ENCODE measurements at places on chromosomes 16 and 17.

- DNase-seq = peak; percentile 53
Measured at GRCh38 chr16:1150511-1150982, 2.4 kb upstream of the CACNA1H start.

DNA sequence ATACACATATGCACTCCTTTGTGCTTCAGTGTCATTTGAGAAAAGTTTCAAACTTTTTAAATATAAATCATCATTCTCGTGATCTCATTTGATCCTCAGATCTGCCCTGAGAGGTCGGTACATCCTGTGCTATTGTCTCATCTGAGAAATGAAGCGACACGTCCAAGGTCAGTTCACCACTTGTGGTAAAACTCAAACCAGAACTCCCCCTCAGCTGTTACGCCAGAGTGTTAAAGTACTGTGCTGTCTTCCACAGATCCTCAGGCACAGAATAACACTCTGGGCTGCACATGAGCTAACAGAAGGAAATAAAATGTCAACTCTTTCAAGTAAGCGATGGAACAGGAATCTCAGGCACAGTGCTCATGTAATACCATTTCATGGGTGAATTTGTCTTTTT is 31.4 kb downstream of the ANKFN1 start:
- DNase-seq = no peak

DNA sequence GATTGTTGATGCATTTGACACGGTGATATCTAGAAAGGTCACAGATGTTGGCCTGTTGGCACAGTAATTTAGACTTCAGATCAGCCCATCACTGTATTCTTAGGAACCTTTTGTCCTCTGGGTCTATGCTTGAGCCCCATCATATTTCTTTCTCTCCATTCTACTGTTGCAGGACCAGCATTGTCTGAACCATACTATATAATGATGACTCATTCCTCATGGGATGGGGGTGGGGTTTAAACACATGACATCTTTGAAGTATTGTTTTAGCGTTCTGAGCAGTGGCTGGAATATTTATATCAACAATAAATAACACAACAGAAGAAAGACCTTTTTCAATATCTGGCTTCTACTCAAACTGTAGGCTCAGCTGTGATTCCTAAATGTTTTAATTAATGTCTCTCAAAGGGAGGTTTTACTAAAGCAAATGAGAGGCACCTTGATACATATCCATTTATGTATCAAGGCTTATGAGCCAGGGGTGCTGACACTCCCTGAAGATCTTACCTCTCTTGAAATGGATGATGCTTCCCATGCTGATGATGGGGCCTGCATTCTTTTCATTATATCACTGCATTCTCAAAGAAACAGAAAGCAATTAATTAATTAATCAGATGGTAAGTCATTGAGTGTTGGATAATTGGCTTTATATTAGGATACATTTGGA is 379.0 kb upstream of the GOT2 start:
- DNase-seq = no peak

DNA sequence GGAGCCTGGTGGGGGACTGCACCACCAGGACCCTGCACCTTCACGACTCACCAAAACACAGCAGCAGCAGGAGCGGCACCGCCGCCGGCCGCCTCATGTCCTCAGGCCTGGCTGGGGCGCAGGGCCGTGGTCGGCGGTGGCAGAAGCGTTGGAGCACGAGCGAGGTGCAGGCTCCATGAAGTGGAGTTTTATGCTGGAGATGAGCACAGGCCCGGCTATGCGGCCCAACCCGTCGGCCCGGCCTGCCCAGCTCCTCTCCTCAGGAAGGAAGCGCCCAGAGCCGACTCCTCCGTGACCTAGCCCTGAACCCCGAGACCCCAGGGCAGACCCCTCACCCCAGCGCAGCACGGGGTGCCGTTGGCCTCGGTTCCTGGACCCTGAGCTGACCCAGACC is at the start of gene PRSS27:
PRSS27 (minus strand) TSS at position 161 of the 394 bp plus-strand sequence; CDS start at position 97, 64 bp downstream.
- DNase-seq = no peak

- DNase-seq = no peak
Measured at GRCh38 chr17:53166731-53167130, 656.0 kb upstream of the KIF2B start.

- DNase-seq = no peak
Measured at GRCh38 chr17:83196973-83197880, 117.8 kb downstream of the METRNL start.

GRCh38 chr16:11047939-11048800 is 103.8 kb downstream of the CLEC16A start:
- DNase-seq = no peak

DNA sequence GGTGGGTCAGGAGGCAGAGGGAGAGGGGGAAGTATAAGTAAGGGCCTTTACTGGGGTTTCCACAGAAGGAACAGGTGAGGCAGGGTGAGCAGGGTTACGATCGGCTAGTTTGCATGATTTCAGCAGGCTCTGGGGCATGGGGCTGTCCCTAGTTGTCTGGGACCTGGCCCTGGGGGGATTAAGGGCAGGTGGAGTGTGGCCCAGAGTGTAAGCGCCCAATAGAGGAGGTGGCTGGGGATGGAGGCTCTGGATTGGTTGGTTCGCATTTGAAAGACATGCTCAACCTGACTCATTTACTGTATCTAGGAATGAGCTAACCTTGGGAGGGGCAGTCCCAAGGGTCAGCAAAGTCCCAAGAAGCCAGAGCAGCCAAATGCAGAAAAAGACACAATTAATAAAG is 230.3 kb downstream of the MAP2K4 start:
- DNase-seq = no peak

- no peak for DNase-seq
Measured at GRCh38 chr16:52076801-52077201, 470.1 kb downstream of the TOX3 start.

DNA sequence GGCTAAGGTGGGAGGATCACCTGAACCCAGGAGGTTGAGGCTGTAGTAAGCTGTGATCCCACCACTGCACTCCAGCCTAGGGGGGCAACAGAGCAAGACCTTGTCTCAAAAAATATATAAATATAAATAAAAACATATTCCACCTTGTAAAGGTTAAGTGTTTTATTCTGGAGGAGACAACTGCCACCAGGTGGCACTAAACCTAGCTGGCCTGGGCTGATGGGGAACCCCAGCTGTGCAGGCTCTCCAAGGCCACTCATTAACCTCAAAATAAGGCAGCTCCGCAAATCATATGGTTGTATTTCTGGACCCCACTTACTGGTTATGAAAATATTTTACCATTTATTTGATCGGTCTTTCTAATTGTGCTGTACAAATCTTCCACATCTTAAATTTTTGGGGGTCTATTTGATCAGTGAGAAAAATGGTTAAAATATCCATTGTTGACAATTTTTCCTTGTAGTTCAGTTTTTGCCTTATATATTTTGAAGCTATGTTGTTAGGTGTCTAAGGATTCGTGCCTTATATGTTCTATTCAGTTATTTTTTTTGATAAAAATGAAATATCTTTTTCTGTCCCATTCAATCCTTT is 8.5 kb upstream of the ICAM2 start:
- peak; percentile 71 for DNase-seq

- no peak for DNase-seq
Measured at GRCh38 chr17:8740486-8740885, 4.2 kb downstream of the CCDC42 start.

GRCh38 chr17:792277-792676 is 10.1 kb downstream of the MRM3 start:
- DNase-seq = no peak
